ENCODE measurements at places on chromosomes 16 and 17.
A peak's percentile ranks its signal among the peaks of the same experiment; 100 is the strongest.

GRCh38 chr16:8251298-8251697 is 339.0 kb downstream of the TMEM114 start:
- no peak for DNase-seq

DNA sequence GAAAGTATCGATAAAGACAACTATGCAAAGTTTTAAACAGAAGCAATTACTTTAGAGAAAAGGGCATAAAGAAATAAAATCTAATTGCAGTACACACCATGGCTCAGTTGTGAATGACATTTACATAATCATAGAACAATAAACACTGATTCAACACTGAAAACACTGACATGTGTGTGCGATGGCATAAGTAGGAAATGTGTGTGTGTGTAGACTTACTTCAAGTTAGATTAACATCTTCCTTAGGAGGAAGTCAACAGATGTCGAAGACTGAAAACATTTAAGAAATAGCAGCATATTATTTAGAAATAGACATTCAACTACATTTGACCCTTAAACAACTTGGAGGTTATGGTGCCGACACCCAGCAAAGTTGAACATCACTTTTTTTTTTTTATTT is 172.4 kb downstream of the STX8 start:
- DNase-seq, result no peak

DNA sequence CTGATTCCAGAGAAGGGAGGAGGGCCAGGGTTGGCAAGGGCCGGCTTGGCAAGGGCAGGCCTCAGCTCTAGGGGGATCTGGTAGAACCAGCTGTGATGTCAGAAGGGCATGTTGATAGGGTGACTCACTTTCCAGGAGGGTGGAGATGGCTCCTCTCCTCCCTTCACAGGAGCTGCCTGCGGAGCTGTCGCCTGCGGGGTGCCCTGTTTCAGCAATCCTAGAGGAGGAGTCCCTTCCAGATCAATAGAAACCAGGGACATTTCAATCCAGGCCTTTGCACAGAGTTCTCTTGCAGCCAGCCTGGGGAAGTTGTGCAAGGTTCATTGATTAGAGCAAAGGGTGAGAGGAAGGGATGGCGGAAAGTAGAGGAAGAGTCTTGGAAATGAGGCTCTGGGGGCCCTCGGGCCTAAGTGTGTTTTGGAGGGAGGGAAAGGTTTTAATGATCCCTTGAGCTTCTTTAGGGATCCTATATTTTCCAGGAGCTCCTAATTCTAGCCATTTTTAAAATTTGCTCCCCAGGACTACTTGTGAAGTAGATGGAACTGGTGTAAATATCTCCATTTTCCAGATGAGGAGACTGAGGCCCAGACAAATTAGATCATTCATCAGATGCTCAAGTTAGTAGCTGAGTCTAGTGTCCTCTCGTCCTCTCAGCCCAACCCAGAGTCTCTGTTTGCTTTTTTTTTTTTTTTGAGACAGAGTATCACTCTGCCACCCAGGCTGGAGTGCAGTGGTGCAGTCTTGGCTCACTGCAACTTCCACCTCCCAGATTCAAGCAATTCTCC is 24.8 kb upstream of the CSNK2A2 start:
- no peak for DNase-seq

DNA sequence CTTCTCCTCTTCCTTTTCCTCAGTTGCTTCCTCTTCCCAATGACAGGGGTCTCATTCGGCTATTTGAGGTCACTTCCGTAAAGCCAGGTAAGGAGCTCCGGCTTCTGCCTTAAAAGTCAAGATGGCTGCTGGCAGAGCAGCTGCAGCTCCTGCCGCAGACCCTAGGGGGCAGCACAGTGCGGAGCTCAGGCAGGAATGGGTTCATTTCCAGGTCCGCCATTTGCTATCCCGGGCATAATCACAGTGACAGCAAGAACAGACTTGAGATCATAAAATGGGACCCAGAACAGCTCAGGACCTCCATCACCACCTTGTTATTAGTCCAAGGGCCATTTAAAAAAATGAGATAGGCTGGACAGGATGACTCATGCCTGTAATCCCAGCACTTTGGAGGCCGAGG is 199.5 kb downstream of the ZNF18 start:
- DNase-seq, result no peak

- DNase-seq, result no peak
These were observed 120.7 kb downstream of the STXBP4 start for GRCh38 chr17:55089256-55089655.

DNA sequence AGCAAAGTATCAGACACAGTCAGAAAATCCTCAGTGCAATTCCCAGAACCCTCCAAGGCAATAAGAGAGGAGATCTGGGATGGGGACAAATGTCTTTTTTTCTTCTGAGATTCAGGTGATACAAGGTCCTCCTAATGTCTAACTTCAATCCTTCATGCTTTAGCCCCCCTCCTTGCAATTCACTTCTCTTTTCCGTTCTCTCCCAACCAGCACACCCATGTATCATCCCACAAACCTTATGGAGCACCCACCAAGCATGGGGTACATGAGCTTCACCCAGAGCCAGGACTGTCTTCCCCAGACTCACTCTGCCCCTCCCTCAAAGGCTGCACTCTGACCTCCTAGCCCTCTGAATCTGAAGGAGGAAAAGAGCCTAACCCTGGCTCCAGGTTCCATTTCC is 10.1 kb downstream of the HDAC5 start:
- DNase-seq, result no peak

- peak; percentile 59 for DNase-seq
These were observed 21.0 kb downstream of the ACE start for GRCh38 chr17:63497708-63498483.

DNA sequence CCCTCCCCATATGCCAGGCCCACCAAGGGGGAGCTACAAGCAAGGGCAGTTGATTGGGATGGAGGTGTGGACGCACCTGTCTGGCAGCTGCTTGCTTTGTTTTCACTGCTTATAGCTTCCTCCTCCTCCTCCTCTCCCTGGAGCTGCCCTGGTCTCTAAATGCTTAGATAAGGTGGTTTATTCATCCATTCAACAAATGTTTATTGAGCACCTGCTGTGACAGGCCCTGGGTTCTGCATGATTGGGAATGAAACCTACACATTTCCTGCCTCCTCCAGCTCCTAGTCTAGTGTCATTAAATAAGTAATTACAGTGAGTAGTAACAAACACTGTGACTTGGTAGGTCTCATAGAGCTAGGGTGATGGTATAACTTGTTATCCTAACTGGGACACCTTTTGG is 17.4 kb upstream of the MAP3K14 start:
- peak; percentile 87 for DNase-seq

GRCh38 chr17:80220054-80220735 is at the start of the genes SGSH and SLC26A11:
Gene SGSH, minus strand, starts transcription at chr17:80220333. Its CDS starts 20 bp downstream, at chr17:80220313.
Gene SLC26A11, plus strand, starts transcription at chr17:80220427. Its CDS starts 1,134 bp downstream, at chr17:80221561.
- DNase-seq, result peak; percentile 75

- no peak for DNase-seq
These were observed 138.3 kb downstream of the SOCS1 start for GRCh38 chr16:11117576-11118211.

GRCh38 chr17:4997302-4998026 is at the start of the genes INCA1 and KIF1C:
Gene INCA1, minus strand, starts transcription at chr17:4997522. Its CDS starts 3,085 bp downstream, at chr17:4994437.
Gene KIF1C, plus strand, starts transcription at chr17:4997950. Its CDS starts 2,297 bp downstream, at chr17:5000247.
- peak; percentile 89 for DNase-seq

- DNase-seq, result peak; percentile 28
These were observed 54.5 kb downstream of the NDE1 start for GRCh38 chr16:15704545-15704987.

DNA sequence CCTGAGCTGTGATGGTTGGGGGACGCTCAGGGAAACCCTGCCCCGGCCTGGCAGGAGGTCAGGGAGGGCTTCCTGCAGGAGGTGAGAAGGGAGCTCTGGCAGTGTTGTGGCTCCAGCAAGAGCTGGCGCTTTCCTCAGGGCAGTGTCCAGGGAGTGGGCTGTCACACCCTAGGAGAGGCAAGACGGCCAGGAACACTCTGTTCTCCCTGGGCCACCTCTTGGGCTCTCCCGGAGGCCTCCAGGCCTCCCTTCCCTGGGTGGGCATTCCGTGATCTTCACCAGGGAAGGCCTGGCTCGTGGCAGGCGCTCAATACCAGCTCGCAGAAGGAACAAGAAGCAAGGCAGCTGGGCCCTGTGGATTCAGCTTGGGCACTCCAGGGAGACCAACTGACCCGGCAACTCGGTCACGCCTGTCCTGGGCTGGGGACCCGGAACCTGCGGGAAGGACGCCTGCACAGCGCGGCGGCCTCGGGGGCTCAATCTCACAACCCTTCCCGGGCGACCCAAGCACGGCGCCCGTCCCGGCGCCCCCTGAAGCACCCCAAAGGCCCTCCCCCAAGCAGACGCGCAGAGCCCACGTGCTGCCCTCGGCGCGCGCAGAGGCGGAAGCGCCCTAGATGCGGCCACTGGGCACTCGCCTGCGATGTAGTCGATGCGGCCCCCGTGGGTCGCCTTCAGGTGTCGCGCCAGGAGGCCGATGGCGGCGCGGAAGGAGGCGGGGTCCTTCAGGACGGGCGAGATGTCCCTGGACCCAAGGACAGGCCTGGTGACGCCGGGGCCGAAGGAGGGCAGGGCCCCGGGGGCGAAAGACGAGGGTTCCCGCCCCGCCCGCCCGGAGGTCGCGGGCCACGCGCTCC is 588 bp downstream of the APRT start:
- peak; percentile 51 for DNase-seq
